NCI-H1930 (cell line): ENCODE measurements at places on chromosomes 16 and 17.

GRCh38 chr16:53297477-53297876 is 136.8 kb upstream of the RBL2 start:
- no peak for DNase-seq

GRCh38 chr17:82302991-82303943 is 14.1 kb downstream of the CD7 start:
- no peak for DNase-seq

- no peak for DNase-seq
Measured at GRCh38 chr16:53053967-53054669, 673 bp upstream of the CHD9 start.

DNA sequence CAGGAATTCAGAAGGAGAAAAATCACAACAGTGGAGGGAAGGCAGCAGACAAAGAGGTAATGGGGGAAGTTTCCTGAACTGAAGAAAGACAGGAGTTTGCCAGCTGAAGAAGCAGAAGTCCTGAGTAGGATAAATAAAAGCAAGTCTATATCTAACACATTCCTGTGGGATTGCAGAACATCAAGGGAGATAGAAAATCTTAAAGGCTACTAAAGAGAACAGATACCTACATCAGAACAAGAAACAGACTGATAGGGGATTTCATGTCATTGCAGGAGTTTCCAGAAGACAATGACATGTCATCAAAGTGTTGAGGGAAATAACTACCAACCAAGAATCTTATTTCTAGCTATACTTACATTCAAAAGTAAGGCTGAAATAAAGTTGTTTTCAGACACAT is 21.3 kb upstream of the CRYBA1 start:
- DNase-seq: no peak

GRCh38 chr17:30379903-30380381 is 1.2 kb downstream of the CPD start:
- DNase-seq: no peak

- DNase-seq: no peak
Measured at GRCh38 chr17:3755335-3756030, 31.8 kb downstream of the HASPIN start.

- DNase-seq: no peak
Measured at GRCh38 chr16:13143551-13143950, 242.2 kb downstream of the SHISA9 start.

- no peak for DNase-seq
Measured at GRCh38 chr17:69098625-69099024, 37.9 kb upstream of the ABCA9 start.
